ENCODE measurements at places on chromosomes 12 and 14.

GRCh38 chr12:85468356-85469157 lies 188.5 kb downstream of the ALX1 start:
- H3K27ac ChIP-seq: peak overlapping the region; percentile 45
- no peaks in the 10 kb centered on the region for H3K27me3 ChIP-seq
- H3K4me3 ChIP-seq: peak overlapping the region; percentile 71
- H3K4me1 ChIP-seq: peaks cover 6% of the 10 kb centered on the region
- DNase-seq: peak; percentile 91

DNA sequence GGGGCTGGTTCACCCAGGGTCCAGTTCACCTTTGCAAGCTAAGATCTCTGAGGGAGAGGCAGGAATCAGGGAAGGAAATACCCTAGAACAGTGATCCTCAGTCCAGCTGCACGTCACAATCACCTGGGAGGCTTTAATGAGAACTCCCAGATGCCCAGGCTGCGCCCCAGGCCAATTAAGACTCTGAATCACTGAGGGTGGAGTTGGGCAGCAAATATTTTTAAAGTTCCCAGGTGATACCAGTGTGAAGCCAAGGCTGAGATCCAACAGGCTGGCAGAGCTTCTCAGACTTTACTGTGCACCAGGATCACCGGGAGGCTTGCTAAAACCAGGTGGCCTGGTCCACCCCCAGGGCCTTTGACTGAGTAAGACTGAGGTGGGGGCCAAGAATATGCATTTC lies 23.8 kb downstream of the MYL2 start:
- H3K36me3 ChIP-seq: no peaks in the 10 kb centered on the region
- no peak overlapping the region for H3K4me3 ChIP-seq
- DNase-seq: no peak
- no peaks in the 10 kb centered on the region for H3K27me3 ChIP-seq
- no peaks in the 10 kb centered on the region for H3K4me1 ChIP-seq
- H3K27ac ChIP-seq: no peak overlapping the region

DNA sequence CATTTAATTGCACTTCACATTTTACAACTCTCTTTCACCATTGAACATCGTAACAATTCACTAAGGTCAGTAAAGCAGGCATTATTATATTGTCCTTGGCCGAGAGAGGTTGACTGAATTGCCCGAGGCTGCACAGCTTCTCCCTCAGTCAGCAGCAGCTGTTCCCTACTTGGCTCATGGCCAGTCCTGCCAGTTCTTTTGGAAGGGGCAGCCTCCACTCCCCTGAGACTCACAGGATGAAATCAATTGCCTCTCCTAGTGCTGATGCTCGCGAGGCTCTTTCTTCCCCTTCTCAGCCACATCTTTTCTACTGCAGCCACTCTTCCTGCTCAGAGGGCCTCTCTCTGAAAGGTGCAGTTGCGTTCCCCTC lies 79.9 kb upstream of the KCNA1 start:
- H3K36me3 ChIP-seq: no peaks in the 10 kb centered on the region
- no peaks in the 10 kb centered on the region for H3K4me1 ChIP-seq
- no peak for DNase-seq
- no peak overlapping the region for H3K27ac ChIP-seq

DNA sequence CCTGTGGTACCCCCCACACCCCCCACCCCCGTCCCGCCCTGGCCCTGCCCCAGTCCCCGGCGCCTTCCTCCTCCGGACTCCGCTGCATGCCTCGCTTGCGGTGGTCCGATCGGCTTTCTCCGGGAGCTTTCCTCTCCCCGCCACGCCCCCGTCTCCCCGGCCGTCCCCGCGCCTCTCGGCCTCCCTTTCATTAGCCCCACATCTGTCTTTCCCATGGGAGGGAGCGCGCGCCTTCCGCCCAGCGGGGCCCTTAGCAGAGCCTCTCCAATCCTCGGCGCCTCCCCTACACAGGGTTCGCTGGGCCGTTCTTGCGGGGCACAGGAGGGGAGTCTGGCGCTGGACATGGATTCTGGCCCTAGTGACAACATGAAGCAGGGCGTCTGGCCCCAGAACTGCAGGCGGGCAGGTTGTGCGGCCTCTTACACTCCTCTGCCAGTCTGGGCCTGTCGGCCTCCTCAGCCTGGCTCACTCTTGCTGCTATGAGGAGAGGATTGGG lies 1.5 kb upstream of the EFS start:
- peaks cover 19% of the 10 kb centered on the region for H3K36me3 ChIP-seq
- DNase-seq: peak; percentile 97
- H3K27me3 ChIP-seq: peaks cover 8% of the 10 kb centered on the region
- peak overlapping the region; percentile 59 for H3K4me3 ChIP-seq
- no peaks in the 10 kb centered on the region for H3K4me1 ChIP-seq
- peak overlapping the region; percentile 97 for H3K27ac ChIP-seq

GRCh38 chr12:53005215-53005985 lies 856 bp upstream of the EIF4B start:
- peak overlapping the region; percentile 98 for H3K4me3 ChIP-seq
- no peaks in the 10 kb centered on the region for H3K27me3 ChIP-seq

DNA sequence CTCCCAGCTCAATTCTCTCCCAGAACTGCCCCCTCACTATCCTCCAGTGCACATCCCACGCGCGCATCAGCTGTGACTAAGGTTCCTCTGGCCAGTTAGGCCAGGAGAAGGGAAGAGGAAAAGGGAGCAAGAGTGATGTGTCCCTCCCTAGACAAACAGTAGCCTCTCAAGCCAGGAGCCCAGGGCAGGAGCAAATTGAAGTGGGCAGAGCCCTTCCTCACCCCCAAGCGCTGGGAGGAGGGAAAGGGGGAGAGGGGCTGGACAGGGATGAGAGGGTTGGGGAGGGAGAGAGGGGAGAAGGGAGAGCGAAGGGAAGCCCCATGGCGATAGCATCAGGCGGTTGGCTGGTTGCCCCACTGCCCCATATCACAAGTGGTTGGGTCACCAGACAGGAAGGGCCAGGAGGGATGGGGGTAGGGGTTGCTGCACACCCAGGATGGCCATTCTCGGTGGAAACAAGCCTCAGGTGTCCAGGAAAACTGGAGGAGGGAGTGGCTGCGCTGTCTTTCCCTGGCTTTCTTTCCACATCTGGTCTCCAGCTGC lies 1.1 kb downstream of the CD63 start:
- peaks cover 8% of the 10 kb centered on the region for H3K4me1 ChIP-seq
- DNase-seq: peak; percentile 71
- peaks cover 49% of the 10 kb centered on the region for H3K36me3 ChIP-seq
- H3K27me3 ChIP-seq: no peaks in the 10 kb centered on the region

- H3K36me3 ChIP-seq: no peaks in the 10 kb centered on the region
- no peak overlapping the region for H3K4me3 ChIP-seq
- no peak overlapping the region for H3K27ac ChIP-seq
- no peak for DNase-seq
- H3K27me3 ChIP-seq: peaks cover 8% of the 10 kb centered on the region
Measured at GRCh38 chr12:75322464-75322863, 7.7 kb downstream of the CAPS2 start.

GRCh38 chr12:124411953-124412645 lies 117.2 kb downstream of the RFLNA start:
- H3K27me3 ChIP-seq: no peaks in the 10 kb centered on the region
- no peaks in the 10 kb centered on the region for H3K4me1 ChIP-seq
- no peak for DNase-seq
- H3K4me3 ChIP-seq: no peak overlapping the region

DNA sequence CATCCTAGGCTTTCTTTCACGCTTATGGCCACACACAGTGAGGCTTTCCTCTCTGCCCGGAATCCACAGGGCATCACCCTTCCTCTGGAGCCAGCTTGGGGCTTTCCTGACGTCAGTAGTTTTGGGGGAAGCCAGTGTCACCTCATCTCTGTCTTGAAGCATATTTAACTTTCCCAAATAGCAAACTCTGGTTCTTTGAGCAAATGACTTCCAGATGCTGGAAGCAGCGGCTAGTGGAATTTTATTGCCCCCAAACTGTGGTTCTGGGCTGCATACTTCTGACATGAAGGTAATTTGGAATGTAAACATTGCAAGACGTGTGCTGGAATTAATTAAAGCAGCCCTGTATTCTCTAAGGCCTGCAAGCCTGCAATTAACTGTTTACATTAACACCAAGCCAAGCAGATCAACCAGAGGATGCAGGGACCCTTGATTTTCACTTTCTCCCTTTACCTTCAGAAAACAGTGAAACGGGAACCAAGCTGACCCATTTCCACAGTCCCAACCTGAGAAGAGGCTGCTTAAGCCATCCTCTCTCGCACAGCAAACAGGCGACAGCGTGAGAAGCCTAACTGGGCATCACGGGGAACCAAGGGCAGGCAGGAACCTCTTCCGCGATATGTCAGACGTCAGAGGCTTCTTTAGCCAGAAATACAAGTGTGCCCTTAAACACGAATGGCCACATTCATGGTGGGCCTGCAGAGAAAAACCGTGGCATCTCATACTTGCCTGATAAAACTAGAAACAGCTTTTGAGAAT lies 258.4 kb downstream of the CACNA1C start:
- no peaks in the 10 kb centered on the region for H3K4me1 ChIP-seq
- H3K36me3 ChIP-seq: no peaks in the 10 kb centered on the region
- H3K4me3 ChIP-seq: no peak overlapping the region
- H3K27me3 ChIP-seq: no peaks in the 10 kb centered on the region
- H3K27ac ChIP-seq: no peak overlapping the region

GRCh38 chr14:100328495-100329163 lies 5.5 kb downstream of the SLC25A47 start:
- H3K36me3 ChIP-seq: peaks cover 13% of the 10 kb centered on the region
- peak; percentile 46 for DNase-seq
- H3K27me3 ChIP-seq: no peaks in the 10 kb centered on the region
- no peak overlapping the region for H3K27ac ChIP-seq
- H3K4me3 ChIP-seq: no peak overlapping the region

- DNase-seq: no peak
- no peaks in the 10 kb centered on the region for H3K36me3 ChIP-seq
- H3K4me1 ChIP-seq: peaks cover 3% of the 10 kb centered on the region
- H3K27me3 ChIP-seq: no peaks in the 10 kb centered on the region
- H3K4me3 ChIP-seq: no peak overlapping the region
Measured at GRCh38 chr12:46556819-46557524, 184.4 kb upstream of the SLC38A2 start.

DNA sequence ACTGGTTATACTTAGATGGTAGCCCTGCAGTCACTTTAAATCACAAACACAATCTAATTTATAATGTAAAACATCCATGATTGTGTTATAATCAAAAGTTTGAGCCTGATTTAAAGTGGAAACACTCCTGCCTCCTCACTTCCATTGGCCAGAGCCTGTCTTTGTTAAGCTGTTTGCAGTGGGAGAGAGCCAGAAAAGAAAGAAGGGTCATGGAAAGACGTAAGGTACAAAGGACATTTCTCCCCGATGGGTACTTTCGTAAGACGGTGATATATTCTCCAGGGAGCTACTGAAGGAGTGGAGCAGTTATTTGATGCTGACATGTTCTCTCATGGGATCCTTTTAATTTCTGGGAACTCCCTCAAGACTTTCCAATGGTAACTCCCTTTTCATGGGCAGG lies 164.0 kb downstream of the METTL25 start:
- no peak for DNase-seq
- no peak overlapping the region for H3K27ac ChIP-seq
- H3K4me3 ChIP-seq: no peak overlapping the region
- H3K27me3 ChIP-seq: no peaks in the 10 kb centered on the region
- H3K36me3 ChIP-seq: no peaks in the 10 kb centered on the region
- no peaks in the 10 kb centered on the region for H3K4me1 ChIP-seq

GRCh38 chr14:73173092-73173735 lies 36.9 kb downstream of the PSEN1 start:
- peaks cover 80% of the 10 kb centered on the region for H3K36me3 ChIP-seq
- no peak for DNase-seq
- peaks cover 14% of the 10 kb centered on the region for H3K4me1 ChIP-seq
- H3K4me3 ChIP-seq: no peak overlapping the region

DNA sequence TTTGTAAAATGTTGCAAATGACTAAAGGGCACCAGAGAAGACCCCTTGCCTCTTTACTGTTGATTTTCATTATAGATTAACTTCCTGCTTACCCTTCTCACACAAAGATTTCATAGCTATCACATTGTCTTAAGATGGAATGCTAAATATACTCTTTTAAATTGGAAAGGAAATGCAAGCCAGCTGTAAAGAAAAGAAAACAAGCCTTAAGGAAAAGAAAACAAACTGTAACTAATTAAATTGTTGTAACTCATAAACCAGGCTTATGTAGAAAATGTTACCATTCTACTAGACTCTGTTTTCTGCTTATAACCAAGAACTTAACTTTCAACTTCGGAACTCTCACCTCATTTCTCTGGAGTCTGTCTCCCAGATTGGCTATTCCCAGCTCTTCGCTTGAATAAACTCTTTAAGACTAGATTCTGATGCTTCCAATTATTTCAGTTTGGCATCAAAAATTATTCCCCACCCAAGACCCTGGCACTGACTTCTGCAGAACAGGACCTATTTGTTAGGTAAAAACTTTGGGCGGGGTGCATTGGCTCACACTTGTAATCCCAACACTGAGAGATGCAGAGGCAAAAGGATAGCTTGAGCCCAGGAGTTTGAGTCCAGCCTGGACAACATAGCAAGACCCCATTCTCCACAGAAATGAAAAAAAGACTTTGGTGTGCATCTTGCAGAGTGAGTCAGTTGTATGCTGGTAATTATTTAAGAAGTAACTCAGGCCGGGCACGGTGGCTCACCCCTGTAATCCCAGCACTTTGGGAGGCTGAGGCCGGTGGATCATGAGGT lies 36.6 kb upstream of the CIT start:
- H3K36me3 ChIP-seq: no peaks in the 10 kb centered on the region
- H3K4me1 ChIP-seq: no peaks in the 10 kb centered on the region
- H3K27me3 ChIP-seq: no peaks in the 10 kb centered on the region
- no peak overlapping the region for H3K27ac ChIP-seq
- no peak for DNase-seq

DNA sequence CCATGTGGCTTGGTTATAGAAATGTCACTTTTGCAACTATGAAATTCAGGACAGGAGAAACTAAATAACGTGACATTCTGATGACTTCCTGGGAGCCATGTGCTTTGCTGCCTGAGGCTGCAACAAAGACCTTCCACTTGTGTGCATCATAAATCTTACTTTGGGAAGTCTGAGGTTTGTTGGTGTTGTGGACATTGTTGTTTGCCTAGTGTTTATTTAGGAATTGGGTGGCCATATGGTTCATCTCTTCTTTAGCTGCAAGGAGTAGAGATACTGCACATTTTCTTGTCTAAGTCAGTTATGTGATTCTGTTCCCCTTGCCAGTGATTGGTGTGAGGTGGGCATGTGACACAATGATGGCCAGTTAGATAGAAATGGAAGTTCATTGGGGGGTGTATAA lies 167.3 kb upstream of the SSTR1 start:
- H3K4me3 ChIP-seq: no peak overlapping the region
- no peak overlapping the region for H3K27ac ChIP-seq
- peaks cover 30% of the 10 kb centered on the region for H3K27me3 ChIP-seq
- no peak for DNase-seq
- no peaks in the 10 kb centered on the region for H3K4me1 ChIP-seq

DNA sequence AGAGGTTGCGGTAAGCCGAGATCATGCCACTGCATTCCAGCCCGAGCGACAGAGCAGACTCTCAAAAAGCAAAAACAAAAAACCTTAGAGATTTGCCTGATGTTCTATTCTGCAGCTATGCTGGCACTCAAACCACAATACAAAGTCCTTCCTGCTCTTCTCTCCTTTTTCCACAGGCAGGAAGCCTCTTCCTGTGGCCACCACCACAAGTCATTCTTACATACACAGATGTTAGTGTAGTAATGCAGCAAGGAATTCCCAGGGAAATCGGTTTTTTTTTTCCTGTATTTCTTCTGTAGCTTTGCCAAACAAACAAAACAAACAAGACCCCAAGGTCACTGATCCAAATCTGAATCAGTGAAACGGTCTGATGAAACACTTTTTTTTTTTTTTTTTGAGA lies 104.3 kb downstream of the FIGNL2 start:
- H3K4me1 ChIP-seq: peaks cover 4% of the 10 kb centered on the region
- H3K27me3 ChIP-seq: peaks cover 52% of the 10 kb centered on the region
- no peak overlapping the region for H3K27ac ChIP-seq
- H3K36me3 ChIP-seq: peaks cover 12% of the 10 kb centered on the region
- no peak for DNase-seq

Measured in endodermal cell (in vitro differentiated cells).